Temporal lobe (tissue), 4 donors: ENCODE measurements at places on chromosomes 6 and 20. TPM values are rescaled to one million over a fixed set of nuclear protein-coding genes. Genes with fewer than 3 reads are reported as not detected.

Gene RHAG
- total RNA-seq: 0.49 TPM

Gene SYCP2
- total RNA-seq: 2.2 TPM

Gene PNPLA1
- 0.25 TPM for total RNA-seq

Gene EFCAB8
- not detected for total RNA-seq

Gene STMND1
- 0.25 TPM for total RNA-seq

Gene BNIP5
- total RNA-seq: 0.25 TPM

Gene PEX7
- 6.6 TPM for total RNA-seq

Gene C6orf163
- total RNA-seq: 6.4 TPM

Gene LTB
- not detected for total RNA-seq

Gene ULBP1
- 2.5 TPM for total RNA-seq

Gene HMGN4
- total RNA-seq: 52.6 TPM

Gene BPI
- total RNA-seq: 0.25 TPM

Gene C20orf202
- 0.49 TPM for total RNA-seq

Gene CLPSL2
- total RNA-seq: not detected

Gene SDHAF4
- total RNA-seq: 18.2 TPM

Gene SNX5
- 56.1 TPM for total RNA-seq

Gene BTNL2
- not detected for total RNA-seq

Gene SAMD5
- total RNA-seq: 10.3 TPM

Gene RIPOR2
- total RNA-seq: 21.4 TPM

Gene RRAGD
- total RNA-seq: 60.2 TPM

Gene MLN
- total RNA-seq: not detected

Gene SLC23A2
- 50.6 TPM for total RNA-seq

Gene TFAP2A
- total RNA-seq: 0.25 TPM

Gene HCRTR2
- 13.3 TPM for total RNA-seq

Gene DPPA5
- total RNA-seq: not detected

Gene OR2H1
- total RNA-seq: not detected

Gene SERPINB6
- 14.5 TPM for total RNA-seq

Gene CCDC167
- total RNA-seq: 35.9 TPM

Gene PXT1
- not detected for total RNA-seq

Gene GRIK2
- total RNA-seq: 78.2 TPM

Gene PLCB4
- total RNA-seq: 13.3 TPM

Gene KCNK5
- 0.25 TPM for total RNA-seq

Gene ABHD16B
- not detected for total RNA-seq

Gene PDYN
- total RNA-seq: 4.9 TPM

Gene FIG4
- total RNA-seq: 43.0 TPM

Gene ACTL10
- 0.74 TPM for total RNA-seq

Gene SLC24A3
- total RNA-seq: 21.4 TPM

Gene MYLK2
- total RNA-seq: 1.2 TPM

Gene ADGB
- total RNA-seq: 0.25 TPM

Gene TOMM6
- 32.2 TPM for total RNA-seq

Gene PHACTR3
- 31.0 TPM for total RNA-seq

Gene CD109
- total RNA-seq: 3.0 TPM

Gene C20orf141
- total RNA-seq: not detected

Gene ADRM1
- 31.2 TPM for total RNA-seq
